Epithelial cell of umbilical artery (primary cell): ENCODE measurements at places on chromosomes 13 and 19. TPM values are rescaled to one million over a fixed set of nuclear protein-coding genes. Genes with fewer than 3 reads are reported as not detected.

ZNF90 gene
- total RNA-seq, result 0.65 and 1.2 TPM in 2 replicates

TMEM190 gene
- not detected in 2 replicates for total RNA-seq

ZNF83 gene
- total RNA-seq, result 45.5 and 70.5 TPM in 2 replicates

RGS9BP gene
- under 0.01 and 0.32 TPM in 2 replicates for total RNA-seq
